ENCODE measurements at places on chromosomes 5 and 9.

DNA sequence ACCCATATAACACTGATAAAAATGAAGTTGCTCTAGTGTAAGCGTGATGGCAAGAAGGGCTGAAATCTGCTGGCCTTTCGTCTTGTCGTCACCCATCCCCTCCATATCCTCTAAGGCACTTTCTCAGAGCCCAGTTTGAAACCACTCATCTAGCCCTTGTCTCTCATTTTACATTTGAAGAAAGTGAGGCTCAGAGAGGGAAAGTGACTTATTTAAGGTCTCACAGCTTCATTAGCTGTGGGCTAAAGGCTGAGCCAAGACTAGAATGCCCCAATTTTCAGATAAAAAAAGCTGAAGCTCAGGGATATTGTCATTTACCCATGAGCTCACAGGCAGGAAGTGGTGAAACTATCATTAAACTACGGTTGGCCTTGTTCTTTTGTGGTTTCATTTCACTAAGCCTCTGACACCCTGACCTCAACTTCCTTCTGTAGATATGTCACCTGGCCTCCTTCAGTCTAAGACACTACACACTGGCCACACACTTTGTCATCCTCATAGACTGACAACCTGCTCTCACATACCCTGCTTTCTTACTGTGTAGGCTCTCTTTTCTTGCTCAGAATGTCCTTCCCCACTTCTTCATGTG, 176.7 kb upstream of the DMAC1 start:
- DNase-seq = no peak

DNA sequence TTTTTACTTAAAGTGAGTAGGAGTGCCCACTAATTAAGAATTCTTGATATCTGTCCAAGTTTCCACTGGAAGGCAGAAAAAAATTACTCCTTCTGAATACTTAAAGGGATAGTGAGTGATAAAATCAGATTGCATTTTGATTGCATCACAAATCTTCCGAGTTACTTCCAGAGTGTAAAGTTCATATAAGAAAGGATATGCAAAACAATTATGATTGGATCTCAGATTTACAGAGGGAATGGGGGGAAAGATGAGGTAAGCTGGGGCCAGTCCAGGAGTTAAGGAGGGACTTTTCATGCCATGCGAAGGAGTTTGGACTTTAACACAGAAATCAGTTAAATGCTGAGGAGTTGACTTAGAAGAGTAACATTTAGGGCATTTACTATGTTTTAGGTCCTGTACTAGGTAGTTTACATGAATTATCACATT, 9.3 kb upstream of the RNF145 start:
- no peak for DNase-seq

DNA sequence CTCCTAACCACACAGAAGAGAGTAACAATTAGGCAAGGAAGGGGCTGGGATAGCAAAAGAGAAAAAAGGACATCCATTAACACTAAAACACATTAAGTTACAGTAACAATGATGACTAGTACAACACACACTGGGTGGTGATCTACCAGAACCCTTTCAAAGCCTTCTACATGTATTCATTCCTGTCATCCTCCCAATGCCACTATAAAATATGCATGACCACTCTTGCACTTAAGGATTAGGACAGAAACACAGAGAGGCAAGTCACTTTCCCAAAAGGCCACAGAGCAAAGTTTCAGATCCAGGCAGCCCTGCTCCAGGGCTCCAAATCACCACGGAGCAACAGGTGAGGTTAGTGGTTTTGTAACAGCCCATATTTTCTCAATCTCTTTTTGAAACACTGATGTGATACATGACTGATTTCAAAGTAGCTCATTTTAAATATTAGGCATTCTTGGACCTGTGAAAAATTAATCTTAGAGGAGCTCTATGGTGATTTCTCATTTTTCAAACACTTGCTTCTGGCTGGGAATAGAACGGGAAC, 86.7 kb downstream of the AUH start:
- no peak for DNase-seq

DNA sequence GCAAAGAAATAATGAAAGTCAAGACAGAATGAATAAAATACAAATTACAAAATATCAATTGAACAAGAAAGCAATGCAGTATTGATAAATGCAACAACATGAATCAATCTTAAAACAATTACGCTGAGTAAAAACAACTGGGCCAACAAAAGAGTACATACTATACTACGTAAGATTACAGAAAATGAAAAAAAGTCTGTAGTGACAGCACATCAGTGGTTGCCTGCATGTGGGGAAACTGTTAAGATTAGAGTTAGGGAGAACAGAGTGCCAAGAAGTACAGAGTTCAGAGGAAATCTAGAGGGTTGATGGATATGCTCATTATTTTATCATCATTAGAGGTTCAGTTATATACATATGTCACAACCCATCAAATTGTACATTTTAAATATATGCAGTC, 706.6 kb upstream of the ACO1 start:
- DNase-seq = no peak

- no peak for DNase-seq
Observed at GRCh38 chr9:79164406-79164805, 407.4 kb upstream of the TLE4 start.

GRCh38 chr5:125411071-125411743, 664.8 kb upstream of the ZNF608 start:
- peak; percentile 55 for DNase-seq

DNA sequence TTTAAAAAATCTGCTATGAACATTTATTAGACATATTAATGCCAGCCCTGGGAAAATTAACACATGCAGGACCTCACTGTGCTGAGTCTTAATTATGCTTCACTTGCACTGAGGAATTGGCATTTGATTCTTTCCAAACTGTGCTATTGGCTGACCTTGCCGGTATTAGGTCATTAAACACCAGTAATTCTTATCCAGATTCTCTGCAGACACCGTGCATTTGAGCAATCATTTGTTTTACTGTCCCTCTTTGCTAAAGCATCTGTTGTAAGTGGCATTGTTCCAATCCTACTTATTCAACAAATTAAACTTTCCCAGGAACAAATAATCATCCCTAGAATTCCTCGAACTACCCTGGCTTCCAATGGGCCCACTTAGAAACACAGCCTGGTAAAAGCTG, 145.0 kb downstream of the SLC12A2 start:
- DNase-seq = peak; percentile 61

GRCh38 chr5:123215929-123216702, 127.1 kb downstream of the PRDM6 start:
- DNase-seq = no peak

GRCh38 chr9:99966716-99967115, 60.3 kb downstream of the STX17 start:
- no peak for DNase-seq

- DNase-seq = no peak
Observed at GRCh38 chr5:21680196-21680595, 1172.9 kb downstream of the CDH12 start.

DNA sequence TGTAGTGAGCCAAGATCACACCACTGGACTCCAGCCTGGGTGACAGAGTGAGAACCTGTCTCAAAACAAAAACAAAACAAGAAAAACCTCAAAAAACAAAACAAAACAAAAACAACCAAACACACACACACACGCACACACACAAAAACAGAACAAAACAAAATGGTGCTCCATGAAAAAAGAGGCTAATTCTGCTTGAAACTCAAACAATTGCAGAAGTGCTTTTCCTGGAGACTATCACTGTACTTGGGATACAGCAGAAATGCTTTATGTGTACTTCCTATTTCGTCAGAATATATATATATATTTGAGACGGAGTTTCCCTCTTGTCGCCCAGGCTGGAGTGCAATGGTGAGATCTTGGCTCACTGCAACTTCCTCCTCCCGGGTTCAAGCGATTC, 49.9 kb upstream of the HSPA9 start:
- DNase-seq = no peak

DNA sequence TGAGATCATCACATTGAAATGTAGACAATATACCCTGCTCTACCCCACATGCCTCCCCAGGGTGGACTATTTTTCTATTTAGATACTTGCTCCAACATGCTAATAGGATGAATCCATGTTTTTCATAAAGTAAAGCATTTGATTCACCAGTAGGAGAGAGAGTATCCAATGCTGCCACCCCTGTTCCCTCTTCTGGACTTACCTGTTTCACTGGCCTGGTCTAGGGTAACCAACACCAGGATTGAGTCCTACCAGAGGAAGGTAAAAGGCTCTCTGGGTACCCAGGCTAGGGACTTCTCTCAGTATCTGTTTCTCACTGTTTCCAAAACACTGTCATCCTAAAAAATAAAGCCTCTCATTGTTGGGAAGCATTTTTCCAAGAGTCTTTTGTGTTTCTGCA, 30.2 kb upstream of the GABRP start:
- DNase-seq = no peak

GRCh38 chr5:122517091-122517490, 205.1 kb downstream of the SNCAIP start:
- DNase-seq = no peak
